Activated CD8-positive, alpha-beta memory T cell treated with anti-CD3 and anti-CD28 coated beads for 36 hours (primary cell): ENCODE measurements at places on chromosomes 1 and 21. TPM values are rescaled to one million over a fixed set of nuclear protein-coding genes. Genes with fewer than 3 reads are reported as not detected.

The LMX1A gene
- not detected for total RNA-seq

The TMEM240 gene
- total RNA-seq = 0.48 TPM

The AMIGO1 gene
- total RNA-seq = 3.2 TPM

The HIVEP3 gene
- 27.2 TPM for total RNA-seq

The SH2D1B gene
- not detected for total RNA-seq

The ADORA3 gene
- not detected for total RNA-seq

The PIGR gene
- 0.31 TPM for total RNA-seq

The PAQR6 gene
- 2.5 TPM for total RNA-seq

The ANGPTL3 gene
- not detected for total RNA-seq

The ARTN gene
- total RNA-seq = 0.15 TPM

The RAB3B gene
- total RNA-seq = 0.10 TPM

The FHAD1 gene
- total RNA-seq = not detected

The KCNH1 gene
- total RNA-seq = not detected

The ARHGAP30 gene
- total RNA-seq = 149 TPM

The COL8A2 gene
- total RNA-seq = 0.48 TPM

The CDK18 gene
- 2.5 TPM for total RNA-seq

The RNF11 gene
- 35.3 TPM for total RNA-seq

The S100A16 gene
- not detected for total RNA-seq

The HENMT1 gene
- total RNA-seq = 32.4 TPM

The GCSAML gene
- 0.51 TPM for total RNA-seq

The ELF3 gene
- 0.19 TPM for total RNA-seq

The TRIM17 gene
- total RNA-seq = 3.2 TPM
